H9 (cell line): ENCODE measurements at places on chromosomes 13 and 19.
A peak's percentile ranks its signal among the peaks of the same experiment; 100 is the strongest.

- peaks cover 3% of the 10 kb centered on the region; the same call in 1 of the 2 replicates for H3K4me1 ChIP-seq
- peak overlapping the region; percentile 94 for H3K4me3 ChIP-seq
- H3K27me3 ChIP-seq = no peaks in the 10 kb centered on the region
- DNase-seq = no peak
Observed at GRCh38 chr19:9819596-9819909, 674 bp upstream of the FBXL12 start.

DNA sequence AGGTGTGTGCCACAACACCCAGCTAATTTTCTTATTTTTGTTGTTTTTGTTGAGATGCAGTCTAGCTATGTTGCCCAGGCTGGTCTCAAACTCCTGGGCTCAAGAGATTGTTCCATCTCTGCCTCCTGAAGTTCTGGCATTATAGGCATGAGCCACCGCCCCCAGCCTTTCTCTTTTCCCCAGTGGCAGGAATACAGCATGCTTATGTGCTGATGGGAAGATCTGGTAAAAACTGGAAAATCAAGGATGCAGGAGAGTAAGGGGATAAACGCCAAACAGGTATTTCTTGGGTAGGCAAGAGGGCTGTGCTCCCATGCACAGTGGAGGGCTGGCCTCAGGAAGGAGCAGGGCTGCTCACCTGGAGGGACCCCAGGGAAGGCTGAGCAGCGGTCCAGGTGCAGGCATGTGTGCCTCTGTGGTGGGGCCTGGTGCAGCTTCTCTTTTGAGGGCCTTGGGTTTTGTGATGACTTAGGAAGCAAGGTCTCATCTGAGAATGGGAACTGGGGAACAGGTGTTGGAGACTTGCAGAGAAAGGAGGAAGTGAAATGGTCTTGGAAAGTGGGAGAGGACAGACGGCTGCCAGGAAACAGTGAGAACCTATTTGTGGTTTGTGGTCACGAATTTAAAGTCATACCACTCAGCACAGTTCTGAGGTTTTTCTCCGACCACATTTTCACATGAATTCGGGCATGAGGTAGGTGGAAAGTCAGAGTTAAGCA lies 106.5 kb downstream of the TEX26 start:
- DNase-seq = no peak
- H3K27me3 ChIP-seq = no peaks in the 10 kb centered on the region
- H3K4me1 ChIP-seq = no peaks in the 10 kb centered on the region
- H3K27ac ChIP-seq = no peak overlapping the region

DNA sequence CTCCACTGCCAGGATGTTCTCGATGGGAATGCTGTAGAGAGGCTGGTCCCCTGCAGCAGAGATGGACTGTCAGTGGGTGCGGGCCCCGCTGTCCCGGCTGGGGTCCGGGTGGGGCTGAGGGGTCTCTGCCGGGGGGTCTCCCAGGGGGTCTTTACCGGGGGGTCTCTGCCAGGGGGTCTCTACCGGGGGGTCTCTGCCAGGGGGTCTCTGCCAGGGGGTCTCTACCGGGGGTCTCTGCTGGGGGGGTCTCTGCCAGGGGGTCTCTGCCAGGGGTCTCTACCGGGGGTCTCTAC lies 25.7 kb upstream of the C13orf46 start:
- H3K27me3 ChIP-seq = no peaks in the 10 kb centered on the region
- H3K27ac ChIP-seq = no peak overlapping the region
- H3K4me3 ChIP-seq = no peak overlapping the region

- no peak overlapping the region for H3K27ac ChIP-seq
- no peaks in the 10 kb centered on the region for H3K4me1 ChIP-seq
- no peaks in the 10 kb centered on the region for H3K27me3 ChIP-seq
- no peak for DNase-seq
Observed at GRCh38 chr13:77022341-77022740, 4.6 kb downstream of the FBXL3 start.
